ENCODE measurements at places on chromosomes 3 and 15.
A peak's percentile ranks its signal among the peaks of the same experiment; 100 is the strongest.

DNA sequence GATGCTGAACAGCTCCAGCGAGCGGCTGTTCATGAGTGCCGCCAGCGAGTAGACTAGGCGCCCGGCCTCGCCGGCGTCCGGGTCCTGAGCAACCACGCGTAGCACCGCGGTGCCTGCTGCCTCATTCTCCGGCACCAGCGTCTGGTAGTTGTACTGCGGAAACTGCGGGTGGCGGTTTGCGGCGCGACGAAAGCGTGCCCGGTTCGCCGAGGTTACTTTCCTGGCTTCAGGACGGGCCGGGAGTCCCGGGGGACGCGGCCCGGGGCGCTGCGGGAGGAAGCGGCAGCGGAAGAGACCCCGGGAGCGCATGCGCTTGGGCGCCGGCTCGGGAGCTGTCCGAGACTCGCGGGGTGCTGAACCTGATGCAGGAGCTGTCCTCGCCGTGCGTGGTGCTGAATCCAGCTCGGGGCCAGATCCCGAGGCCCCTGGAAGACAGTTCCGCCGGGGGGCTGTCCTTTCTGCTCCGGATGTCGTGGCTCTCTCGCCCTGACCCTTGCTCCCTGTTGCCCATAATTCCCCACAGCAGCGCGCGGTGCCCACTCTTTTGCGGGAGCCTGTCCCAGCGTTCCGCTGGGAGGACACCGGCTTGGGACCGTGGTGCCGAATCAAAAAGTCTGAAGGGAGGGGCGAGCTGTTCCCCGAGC, 1.1 kb downstream of the CELSR3 start:
- DNase-seq = no peak

DNA sequence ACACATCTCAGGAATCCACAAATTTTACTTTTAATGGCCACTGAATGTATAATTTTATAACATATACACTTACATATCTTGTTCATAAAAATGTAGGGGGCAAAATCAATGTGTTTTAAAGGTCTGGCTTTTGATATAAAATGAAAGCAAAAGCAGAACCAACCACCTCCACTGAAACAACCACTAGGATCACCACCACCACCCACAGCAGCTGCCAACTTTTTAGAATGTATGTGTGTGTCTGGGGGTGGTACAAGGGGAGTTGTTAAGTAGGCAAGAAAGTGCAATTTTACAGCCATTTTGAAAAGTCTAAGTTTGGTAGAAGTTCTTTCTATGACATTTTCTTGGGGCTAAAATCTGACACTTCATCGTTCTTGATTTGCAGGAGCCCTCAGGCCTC, 44.0 kb downstream of the OTOL1 start:
- DNase-seq = no peak

- no peak for DNase-seq
Observed at GRCh38 chr3:144815655-144816054, 844.0 kb downstream of the DIPK2A start.

- DNase-seq = no peak
Observed at GRCh38 chr3:188421151-188421821, 267.3 kb downstream of the LPP start.

DNA sequence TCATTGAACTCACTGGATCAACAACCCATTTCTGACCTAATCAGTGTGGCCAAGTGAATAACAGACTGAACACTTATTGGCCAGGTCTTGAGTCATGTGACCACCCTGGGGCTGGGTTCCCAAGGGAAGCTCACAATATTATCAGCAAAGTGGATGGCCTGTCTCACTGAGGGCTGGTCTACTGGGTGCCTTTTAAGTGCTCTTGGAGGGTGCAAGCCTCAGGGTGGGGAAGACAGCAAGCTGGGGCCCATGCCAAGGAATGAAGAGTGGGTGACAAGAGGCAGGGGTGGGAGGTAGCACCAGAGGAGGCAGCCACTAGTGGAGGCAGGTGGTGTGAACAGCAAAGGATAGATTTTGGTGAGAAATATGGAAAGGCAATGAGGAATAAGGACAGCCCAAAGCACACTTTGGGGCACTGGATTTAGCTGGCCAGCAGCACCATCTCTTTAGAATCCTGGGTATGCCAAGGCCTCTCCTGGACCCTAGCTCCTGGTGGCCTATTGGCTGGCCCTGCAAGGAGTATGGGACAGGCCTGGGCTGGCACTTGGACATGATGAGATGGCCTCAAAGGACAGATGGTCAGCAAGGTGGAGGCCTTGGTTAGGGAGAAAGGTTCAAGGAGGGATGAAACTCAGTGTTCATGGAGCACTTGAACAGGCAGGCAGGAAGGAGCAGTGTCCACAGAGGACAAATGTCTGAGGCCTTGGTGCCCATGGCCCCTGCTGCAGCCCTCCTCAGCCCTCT, 34.2 kb downstream of the HMCES start:
- DNase-seq = no peak

GRCh38 chr3:197961582-197961945, 1.5 kb downstream of the LMLN start:
- DNase-seq = peak; percentile 75

- DNase-seq = peak; percentile 33
Observed at GRCh38 chr15:66287461-66288057, 5.8 kb upstream of the DIS3L start.

DNA sequence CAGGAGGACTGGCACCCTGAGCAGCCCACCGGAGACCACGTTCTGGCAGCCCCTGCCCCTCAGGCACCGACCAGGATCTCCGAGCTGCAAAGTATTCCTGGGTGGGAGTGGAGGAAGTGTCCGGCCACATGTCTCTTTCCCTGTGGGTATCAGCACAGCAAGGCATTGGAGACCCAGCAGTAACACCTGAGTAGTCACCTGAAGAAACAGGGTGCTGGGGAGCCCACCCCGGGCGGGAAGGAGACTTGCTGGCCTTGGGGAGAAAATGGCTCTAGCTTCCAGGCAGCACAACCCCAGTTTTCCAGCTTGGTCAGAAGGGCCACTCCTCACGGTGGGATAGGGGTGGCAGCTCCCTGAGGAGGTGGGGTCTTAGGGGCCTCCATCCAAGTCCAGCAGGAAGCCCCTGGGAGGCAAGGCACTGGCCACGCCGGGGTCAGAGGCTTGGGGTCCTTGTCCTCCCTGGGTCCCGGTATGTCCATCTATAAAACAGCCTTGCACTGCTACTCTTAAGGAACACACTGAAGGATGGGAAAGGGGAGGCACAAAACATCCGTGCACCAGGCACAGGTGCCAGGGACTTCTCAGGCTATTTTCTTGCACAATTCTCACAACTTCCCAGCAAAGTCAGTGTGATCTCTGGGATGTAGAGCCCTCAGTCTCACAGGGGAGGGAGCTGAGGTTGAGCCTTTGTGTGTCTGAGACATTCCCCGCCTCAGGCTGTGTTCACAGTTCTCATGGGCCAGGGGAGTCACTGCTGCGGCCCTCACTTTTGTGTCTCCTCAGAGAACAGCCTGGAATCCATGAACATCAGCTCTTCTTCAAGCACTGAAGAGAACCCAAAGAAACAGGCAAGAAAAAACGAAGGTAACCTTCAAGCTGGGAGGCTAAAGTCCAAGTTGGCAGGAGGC, 11.9 kb downstream of the CFAP100 start:
- DNase-seq = no peak

- no peak for DNase-seq
Observed at GRCh38 chr3:168093229-168093628, 2.5 kb downstream of the GOLIM4 start.

DNA sequence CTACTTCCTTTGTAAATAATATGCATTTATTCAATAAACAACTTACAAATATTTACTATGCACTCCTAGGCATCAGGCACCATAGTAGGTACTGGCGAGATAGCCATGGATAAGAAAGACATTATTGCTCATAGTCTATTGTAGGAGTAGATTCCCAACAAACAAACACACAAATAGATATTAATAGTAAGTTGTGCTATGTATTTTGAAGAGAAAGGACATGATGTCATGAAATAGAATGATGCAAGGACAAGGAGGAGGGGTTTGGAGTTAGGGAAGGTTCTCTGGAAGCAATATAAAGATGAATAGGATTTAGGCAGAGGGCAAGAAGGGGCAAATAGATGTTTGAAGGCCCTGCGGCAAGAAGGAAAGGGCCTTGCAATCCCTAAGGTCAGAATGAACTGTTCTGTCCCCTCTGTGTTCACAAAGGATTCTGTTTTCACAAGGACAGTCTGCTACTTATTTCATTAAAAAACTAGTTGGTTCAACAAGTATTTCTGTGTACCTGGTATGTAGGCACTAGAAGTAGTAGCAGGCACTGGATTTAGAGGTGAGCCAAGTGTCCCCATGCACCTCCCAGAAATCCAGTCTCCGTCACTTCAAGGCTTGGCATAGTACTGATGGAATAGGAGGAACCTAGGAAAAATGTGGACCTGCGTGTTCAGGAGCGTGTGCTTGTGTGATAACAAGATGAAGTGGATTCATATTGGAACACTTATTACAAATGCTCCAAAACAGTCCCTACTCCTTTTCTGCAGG, 231.8 kb upstream of the TPRG1 start:
- DNase-seq = no peak

DNA sequence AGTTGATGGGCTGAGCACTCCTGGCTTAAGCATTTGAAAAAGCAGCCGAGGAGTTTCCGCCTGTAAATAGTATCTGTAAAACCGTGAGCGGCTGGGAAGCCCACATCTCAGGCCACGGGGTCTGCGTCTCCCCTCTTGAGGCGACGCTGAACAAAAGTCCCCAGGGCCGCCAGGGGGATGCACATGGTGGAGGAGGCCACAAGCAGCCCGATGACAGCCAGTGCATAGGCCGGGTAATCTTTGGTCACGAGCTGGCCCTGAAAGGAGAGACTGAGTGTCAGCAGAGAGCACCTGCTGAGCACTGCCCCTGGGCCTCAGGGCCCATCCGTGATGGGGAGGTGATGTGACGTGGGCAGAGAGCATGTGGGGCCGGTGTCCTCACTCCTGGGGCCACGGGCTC, 37.5 kb downstream of the SLC6A20 start:
- no peak for DNase-seq

GRCh38 chr15:80739919-80740318, 39.3 kb upstream of the CEMIP start:
- DNase-seq = no peak

DNA sequence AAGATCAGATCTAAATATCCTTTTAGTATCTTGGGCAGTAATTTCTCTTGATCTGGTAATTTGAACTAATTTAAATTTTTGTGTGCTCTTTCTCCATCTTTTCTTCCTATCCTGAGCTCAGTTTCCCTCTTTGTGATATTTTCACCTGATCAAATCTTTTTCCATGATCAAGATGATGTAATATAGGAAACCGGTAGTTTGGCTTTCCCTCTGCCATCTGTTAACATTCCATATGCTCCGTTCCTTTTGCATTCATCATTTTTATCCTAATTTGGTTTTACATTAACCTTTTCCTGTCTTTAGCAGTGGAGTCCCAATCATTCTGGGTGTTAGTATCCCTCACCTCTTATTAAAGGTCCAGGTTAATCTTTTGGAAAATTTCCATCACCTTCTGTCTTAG, 5.9 kb upstream of the ABHD6 start:
- DNase-seq = no peak

All from AML-193 (cell line).